ENCODE measurements at places on chromosomes 6 and 20. TPM values are rescaled to one million over a fixed set of nuclear protein-coding genes. Genes with fewer than 3 reads are reported as not detected.

DNA sequence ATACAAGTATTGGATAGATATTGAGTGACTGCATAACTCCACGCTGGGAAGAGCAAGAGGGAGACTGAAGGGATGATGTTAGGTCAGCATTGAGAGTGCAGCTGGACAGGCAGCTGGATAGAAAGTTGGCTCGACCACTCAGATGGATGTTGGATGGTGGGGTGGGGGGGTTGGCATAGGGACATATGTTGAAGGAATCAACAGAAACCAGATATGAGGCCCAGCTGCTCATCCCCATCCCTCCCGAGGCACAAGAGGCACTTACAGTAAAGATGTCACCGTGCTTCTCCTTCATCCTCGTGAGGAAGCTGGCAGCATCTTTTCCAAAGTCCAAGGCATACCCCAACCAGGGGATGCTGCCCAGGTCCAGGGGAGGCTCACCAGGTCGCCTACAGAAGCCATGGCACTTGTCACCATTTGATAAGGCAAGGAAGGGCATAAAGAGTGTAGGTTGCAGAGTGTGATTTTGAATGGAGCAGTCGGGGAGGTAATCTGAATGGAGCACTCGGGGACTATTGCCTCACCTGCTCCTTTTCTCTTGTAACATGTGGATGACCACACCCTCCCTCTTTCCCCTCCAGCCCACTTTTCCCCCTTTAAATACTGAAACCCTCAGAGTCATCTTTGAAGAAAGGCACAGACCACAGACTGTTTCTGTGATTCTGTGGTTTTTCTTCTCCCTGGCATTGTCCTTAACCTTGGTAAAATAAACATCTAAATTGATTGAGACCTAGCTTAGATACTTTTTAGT lies 18.0 kb downstream of the PTGIS start:
- no peak for DNase-seq

GRCh38 chr6:26214803-26215584 lies 127.8 kb downstream of the HFE start:
- DNase-seq: no peak

- DNase-seq: no peak
These were observed 32.3 kb downstream of the SNHG17 start for GRCh38 chr20:38402816-38403215.

Gene GPR6
- total RNA-seq: not detected

Gene FAM83D
- total RNA-seq: 1.2 TPM

DNA sequence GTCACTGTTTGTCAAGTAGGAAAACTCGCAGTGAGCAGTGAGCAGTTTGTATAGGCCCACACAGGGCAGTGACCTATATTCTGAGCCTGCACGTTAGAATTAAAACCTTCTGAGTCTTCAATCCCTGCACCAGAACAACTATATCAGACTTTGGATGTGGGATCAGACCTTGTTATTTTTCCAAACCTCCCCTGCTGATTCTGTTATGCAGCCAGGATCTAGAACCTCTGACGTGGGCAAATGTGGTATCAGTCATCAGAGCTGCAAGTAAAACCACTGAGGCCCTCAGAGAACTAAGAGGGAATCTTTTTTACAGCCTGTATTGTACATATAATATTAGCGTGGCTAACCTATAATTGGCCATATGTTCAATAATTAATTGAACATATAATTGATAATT lies 32.0 kb upstream of the AKAP7 start:
- no peak for DNase-seq

DNA sequence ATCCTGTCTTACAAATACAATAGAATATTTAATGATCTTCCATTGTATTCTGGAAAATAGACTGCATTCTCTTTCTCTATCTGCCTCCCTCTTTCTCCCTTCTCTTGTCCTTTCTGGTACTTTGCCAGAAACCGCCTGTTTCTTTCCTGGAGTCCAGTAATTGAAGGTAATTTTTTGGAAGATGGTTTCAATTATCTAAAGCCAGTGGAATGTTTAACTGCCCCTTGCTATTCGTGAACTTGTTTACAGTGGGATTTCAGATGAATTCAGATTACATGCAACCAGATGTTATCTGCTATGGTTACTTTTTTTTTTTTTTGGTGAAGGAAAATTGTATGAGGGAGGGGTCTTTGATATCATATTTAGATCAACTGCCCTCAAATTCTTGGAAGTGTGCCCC lies 655.5 kb upstream of the FLRT3 start:
- DNase-seq: no peak

Gene ARFGEF3
- total RNA-seq: 0.02 TPM

Gene ZBTB46
- 0.46 TPM for total RNA-seq

DNA sequence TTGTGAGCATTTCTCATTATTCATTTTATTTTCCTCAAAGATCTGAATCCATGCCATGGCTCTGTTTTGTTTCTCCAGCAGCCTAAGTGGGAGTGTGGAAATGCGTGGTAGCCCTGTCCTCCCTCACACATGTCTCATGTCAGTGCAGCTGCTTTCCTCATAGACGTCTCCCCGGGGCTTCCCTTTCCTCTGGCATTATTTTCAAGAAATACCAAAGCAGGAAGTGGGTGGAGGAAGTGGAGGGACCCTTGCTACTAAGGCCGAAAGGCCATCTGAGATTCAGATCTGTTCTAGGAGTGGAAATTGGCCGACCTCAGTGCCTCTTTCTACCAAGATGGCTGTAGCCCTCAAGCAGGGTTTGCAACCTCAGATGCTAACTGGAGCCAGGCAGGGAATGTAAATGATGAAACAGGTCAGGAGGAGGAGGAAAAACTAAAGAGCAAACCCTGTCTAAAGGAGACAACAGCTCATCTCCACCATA lies 420.9 kb upstream of the PLCB4 start:
- DNase-seq: no peak

Gene APOM
- total RNA-seq: 2.4 TPM

DNA sequence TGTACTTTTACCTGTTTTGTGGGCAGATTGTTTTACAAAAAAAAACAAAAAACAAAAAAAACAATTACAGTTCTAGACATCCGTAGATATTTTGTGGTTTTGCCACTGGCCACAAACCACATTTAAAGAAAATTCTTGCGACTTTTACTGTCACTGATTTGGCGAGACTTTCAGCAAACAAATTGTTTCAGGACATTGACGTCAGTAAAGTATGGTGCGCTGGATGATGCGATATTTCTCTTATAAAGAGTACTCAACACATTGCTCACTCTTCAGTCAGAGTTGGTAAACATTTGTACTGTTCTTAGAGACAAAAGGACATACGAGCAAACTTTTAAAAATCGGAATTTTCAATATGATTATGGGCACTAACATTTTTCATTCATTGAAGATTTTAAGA lies 229.8 kb downstream of the HAO1 start:
- DNase-seq: no peak

DNA sequence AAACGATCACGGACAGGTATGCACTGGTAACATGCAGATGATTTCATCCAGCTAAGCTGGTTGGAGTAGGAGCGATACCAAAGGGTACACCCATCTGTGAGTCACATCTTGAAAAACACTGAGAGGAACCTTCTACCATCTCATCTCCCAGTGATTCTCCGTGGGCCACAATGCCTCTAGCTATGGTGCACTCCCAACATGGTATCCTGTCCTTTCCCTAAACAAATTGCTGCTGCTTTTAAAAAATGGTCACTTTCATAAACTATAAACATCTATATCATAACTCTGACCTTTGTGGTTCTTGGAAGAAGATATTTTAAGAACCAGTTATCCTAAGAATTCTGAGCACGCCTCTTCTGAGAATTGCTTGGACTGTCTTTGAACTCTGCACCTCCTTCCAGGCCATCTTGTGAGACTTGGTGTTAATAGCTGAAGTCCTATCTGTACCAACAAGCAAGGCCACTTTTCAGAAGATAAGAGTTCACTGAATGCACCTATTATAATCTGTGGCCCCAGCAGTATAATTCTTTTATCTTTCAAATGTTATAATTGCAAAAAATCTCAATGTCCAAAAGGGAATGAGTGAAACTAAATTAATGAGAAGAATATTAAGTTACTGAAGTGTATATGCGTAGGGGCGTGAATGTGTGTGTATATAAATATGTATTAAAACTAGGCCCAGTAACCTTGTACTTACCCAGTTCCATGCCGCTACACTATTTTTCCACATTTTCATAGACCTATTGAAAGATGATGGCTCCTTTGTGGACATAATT lies 70.5 kb upstream of the TPD52L1 start:
- DNase-seq: no peak

- no peak for DNase-seq
These were observed 12.9 kb downstream of the IPCEF1 start for GRCh38 chr6:154343473-154344308.

DNA sequence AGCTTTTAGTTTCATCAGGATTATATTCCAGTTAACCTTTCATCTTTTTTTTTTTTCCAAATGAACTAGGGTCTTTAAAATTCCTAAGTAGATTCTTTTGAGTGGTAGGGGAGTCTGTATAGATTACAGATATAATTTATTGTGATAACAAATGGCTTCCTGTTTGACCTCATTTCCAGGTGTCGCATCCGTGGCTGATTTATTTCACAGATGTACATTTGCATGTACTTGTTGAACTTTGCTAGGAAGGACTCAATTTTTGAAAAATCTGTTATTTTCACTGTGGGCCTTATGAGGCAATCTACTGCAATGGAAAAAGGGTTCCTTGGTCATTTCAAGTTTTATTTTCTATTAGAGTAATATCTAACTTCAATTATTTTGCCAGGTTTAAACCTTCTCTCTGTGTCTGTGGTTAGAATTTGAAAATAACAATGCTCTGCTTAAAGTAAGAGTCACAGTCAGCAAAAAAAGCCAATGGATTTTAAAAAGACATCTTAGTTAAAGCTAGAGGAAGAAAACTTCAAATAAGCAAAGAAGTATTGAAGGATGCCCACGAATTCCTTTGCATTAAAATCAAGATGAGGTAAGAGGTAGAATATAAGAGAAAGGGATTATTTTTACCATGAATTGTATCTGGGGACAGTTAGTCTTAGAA lies 57.9 kb downstream of the SAMD5 start:
- DNase-seq: no peak

Gene TRIM38
- 36.8 TPM for total RNA-seq

DNA sequence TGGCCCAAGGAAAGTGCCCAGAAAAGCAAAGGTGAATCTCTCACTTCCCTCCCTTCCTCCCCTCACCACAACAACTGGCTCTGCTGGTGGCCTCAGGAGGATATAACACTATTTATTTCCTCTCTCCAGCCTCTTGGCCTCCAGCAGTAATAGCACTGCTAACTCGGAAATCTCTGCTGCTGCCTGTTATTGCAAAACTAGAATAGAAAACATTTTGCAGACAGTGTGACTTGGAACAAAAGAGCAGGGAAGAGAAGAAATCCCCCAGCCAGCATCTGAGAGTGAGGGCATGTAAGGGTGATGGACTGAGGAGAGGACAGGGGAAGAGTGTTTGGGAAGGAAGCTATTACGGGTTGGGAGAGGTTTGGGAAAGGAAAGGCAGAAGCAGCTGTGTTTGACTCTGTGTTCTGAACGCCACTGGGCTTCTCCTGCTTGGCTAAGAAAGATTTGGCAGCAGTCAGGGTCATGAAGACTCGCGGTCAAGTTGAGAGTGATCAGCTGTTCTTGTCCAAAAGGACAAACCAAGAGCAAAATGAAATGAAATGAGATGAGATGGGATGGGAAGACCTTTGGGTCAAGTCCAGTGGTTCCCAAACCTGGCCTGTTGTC lies 81.0 kb upstream of the SNX9 start:
- no peak for DNase-seq

DNA sequence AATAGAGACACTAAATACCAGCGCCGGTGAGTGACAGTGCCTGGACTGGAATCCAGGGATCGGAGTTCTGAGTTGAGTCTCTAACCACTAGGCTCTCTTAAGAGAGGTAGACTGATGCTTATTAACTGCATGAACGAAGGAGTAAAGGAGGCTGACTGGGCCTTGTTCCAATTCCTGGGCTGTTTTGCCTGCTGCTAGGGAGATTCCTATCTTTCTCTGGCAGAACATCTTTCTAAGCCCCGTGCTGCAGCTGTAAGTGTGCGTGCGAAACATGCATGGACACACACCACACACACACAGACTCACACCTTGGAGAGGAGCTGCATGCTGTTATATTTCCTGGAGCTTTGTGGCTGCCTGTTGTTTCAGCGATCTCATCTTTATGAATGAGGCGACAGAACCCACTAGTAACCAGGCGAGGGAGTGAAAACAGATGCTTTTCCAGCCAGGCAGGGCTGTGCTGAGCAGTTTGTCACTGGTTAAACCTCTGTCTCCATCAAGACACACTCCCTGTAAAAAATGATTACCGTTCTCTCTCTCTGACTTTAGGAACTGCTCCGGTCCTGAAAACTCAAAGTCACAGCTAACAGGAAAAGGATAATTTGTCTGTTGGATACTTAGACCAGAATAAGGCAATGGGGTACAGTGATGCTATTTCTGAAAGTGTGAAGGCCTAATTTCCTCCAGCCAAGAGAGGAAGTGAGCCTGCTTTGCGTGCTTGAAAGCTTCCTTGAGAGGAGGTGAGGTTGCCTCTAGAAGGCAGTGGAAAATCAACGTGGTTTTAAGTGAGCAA lies 157.4 kb upstream of the ZNF217 start:
- DNase-seq: no peak

GRCh38 chr6:12450467-12450866 lies 160.3 kb downstream of the EDN1 start:
- DNase-seq: no peak

DNA sequence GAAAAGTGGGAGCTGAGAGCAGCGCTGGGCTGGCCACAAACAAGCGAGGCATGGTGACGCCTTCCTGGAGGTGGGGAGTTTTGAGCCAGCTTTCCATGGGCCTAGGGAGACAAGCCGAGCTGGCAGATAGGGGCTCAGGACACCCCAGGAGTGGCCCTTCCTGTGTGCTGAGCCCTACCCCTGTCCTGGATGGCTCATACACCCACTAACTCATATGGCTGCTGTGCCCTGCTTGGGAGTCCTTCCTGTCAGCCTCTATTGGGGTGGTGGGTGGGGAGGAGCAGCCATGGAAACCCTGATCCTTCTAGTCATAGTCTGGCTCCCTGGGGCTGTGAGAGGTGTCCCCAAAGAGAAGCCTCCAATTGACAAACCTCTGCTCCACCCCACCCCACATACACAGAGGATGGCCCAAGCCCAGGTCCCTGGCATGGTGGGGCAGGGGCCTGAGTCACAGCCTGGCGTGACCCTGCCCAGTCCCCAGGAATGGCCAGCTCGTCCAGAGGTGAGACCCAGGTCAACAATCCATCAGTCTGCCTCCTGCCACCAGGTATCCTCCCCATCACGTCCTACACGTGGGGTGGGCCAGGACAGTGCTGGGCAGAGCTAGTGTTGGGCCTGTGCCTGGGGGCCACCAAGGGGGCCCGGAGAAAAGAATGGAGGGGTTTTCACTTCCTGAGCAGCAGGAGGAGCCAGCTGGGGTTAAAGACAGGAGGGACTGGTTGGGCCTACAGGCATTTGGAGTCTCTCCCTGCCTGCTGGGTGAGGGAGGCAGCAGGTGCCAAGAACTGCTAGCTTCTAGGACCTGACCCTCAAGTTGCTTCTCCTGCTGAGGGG lies 52.2 kb downstream of the MRPL14 start:
- no peak for DNase-seq

Gene SLC35D3
- not detected for total RNA-seq

Gene HSD17B8
- total RNA-seq: 12.3 TPM

DNA sequence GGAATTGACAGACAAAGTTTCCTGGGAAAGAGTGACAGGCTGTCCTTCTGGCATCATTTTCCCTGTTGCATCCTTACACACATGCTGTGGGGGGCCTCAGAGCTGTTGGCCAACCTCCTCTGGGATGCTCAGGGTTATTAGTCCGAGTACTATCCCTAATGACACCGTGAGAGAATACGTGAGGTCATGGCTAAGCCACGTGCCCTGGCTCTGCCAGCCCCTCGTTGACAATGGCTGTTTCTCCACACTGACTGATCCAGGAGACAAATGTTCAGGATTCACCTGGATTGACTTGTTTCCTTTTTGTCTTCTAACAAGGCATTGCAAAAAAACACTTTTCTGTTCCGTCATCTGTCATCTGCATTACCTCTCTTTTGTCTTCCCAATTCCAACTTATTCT lies 604.6 kb downstream of the TFAP2A start:
- no peak for DNase-seq

All from activated B cell treated with CpG ODN at 0.5 μM for 24 hours (primary cell).